ENCODE measurements at places on chromosomes 6 and 20.
A peak's percentile ranks its signal among the peaks of the same experiment; 100 is the strongest.

- DNase-seq = no peak
Measured at GRCh38 chr6:139676718-139677117, 302.3 kb upstream of the CITED2 start.

- DNase-seq = no peak
Measured at GRCh38 chr6:75621846-75622245, 20.2 kb downstream of the SENP6 start.

GRCh38 chr20:36230019-36230418 is 6.3 kb upstream of the AAR2 start:
- DNase-seq = no peak

DNA sequence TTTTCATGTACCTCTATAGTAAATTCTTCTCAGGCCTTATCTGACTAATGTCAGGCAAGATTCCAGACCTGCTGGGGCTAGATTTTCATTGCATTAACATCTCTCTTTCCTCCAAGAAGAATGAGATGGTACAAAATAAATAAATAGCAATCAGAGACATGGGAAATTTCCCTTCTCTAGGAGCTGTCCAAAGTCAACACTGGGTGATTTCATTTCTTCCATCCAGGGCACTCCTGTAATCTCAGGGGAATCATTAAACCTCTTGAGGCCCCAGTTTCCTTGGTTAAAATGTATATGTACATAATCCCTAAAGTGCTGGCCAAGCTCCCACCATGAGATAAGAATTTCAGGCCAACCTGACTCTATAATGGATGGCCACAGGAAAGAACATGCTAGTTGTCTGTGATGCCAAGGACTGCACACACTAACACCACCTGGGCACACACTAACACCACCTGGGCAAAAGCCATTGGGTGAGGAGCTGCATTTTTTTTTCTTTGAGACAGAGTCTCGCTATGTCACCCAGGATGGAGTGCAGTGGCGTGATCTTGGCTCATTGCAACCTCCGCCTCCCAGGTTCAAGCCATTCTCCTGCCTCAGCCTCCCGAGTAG is 912 bp downstream of the IL17F start:
- no peak for DNase-seq

GRCh38 chr20:34042262-34042661 is 48.6 kb downstream of the RALY start:
- DNase-seq = no peak

GRCh38 chr6:157881342-157881741 is 58.3 kb downstream of the SNX9 start:
- no peak for DNase-seq

GRCh38 chr6:38068854-38069590 is 249.5 kb downstream of the ZFAND3 start:
- no peak for DNase-seq

GRCh38 chr20:24018796-24019195 is 30.2 kb upstream of the GGTLC1 start:
- DNase-seq = no peak

DNA sequence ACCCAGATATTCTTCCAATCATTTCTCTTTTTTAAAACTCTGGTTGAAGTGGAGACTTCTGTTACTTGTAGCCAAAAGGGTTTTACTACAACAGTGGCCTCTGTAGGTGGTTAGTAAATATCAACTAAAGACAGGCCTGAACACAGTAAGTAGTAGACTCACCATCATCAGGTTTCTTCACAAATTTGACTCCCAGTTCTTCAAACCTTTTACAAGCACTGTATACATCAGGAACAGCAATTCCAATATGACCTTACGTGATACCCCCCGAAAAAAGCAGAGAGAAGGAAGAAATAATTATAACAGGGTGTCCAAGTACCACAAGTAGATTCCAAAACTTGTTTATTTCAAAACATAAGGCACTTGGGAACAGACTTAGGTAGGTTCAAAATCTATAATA is 21.1 kb downstream of the GLO1 start:
- no peak for DNase-seq

DNA sequence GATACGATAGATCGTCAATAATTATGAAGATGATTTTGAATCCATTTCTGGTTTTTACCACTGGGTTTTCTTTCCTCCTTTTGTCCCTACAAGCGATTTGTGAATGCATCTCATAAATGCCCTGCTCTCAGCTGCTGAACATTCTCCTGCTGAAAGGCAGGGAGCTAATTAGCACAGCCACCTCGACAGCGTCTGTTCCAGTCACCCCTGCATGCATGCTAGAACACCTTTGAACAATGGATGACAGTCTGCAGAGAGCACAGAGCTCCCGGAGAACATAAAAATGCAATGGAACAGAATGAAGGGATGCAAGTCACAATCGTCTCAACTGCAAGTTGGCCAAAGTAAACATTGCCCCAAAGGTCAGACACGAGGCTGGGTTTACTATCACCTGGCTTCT is 105.8 kb downstream of the SLC35B3 start:
- DNase-seq = no peak

DNA sequence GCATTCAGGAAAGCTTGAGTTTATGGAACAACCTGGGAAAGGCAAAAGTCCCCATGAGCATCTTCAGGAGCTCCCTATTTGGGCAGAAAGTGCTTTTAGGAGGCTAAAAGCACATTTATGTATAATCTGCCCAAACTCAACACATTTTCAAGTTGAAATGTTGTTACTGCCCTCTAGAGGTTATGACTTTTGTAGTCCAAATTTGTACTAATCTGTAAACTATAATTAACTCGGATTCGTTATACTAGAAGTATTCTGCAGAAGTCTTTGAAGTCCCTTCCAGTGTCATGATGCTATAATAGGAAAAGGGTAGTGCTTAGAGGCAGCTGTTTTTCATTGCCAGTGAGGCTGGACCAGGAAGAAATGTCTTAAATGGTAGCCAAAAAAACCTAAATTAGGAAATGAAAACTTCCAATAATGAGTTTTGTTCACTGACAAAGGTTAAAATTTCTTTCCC is 44.8 kb upstream of the EMILIN3 start:
- DNase-seq = no peak

GRCh38 chr20:438571-439469 is 23.5 kb downstream of the TBC1D20 start:
- DNase-seq = peak; percentile 43

DNA sequence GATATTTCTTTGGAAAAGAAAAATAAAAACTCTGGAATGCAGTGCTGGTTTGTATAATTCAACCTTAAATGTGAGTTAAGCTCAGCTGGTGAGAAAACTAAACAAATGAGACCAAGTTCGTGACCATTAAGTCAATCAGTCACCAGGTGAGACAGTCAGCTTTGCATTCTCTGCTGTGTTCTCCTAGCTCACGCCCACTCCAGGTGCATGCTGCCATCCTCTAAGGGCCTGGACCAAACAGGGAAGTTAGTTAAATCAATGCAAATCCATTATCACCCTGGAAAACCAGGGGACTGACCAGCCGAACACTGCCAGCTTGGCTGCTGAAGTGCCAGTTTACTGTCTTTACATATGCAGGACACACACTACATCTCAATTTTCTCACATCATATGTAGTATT is 7.2 kb downstream of the TPBG start:
- no peak for DNase-seq

Measured in T-helper 9 cell (primary cell).